ENCODE measurements at places on chromosomes 11 and 22.
A peak's percentile ranks its signal among the peaks of the same experiment; 100 is the strongest.

GRCh38 chr11:46356924-46357482 lies 9.7 kb downstream of the DGKZ start:
- no peak for DNase-seq

DNA sequence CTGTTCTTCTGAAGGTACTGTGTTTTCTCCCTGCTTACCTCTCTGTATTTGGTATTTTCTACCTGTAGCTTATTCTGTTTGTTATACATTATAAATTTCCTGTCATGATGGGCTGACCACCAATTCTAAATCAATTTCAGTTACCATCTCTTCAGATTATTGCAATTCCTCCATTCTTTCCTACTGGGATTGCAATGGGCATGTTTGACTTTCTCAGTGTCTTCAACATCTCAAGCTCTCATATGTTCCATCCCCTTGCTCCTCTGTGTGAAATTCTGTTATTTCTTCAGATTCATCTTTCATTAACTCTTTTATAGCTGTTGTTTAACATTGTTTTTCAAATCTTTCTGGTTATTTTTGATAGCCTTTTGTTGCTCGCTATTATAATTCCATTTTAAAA lies 15.5 kb upstream of the C22orf39 start:
- DNase-seq = no peak

DNA sequence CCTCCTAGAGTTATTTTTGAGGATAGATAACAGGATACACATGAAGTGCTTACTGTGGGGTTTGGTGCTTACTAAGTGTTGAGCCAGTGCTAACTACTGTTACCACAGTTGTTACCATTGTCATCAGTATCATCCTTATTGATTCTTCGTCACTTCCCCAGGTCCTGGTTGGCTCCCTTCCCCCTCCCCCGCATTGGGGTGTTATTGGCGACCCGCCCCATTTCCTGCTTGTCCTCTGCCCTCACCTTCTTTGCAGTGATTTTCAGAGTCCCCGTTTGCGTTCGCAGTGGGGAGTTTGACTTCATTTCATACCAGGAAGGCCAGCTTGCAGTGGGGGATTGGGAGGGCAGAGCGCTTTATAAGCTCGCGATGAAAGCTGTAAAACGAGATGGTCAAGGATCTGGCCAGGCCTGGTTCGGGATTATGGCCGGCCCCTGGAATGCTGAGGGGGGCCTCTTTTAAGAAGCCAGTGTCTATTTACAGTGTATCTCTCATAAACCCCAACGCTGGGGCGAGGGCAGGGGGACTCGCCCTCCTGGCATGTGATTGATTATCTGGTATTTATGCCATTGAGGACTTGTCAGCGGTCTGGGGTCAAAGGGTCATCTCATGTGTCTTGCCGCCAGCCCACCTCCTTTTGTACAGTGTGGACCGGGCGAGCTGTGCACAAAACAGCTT lies 84.6 kb upstream of the NNMT start:
- DNase-seq = no peak

DNA sequence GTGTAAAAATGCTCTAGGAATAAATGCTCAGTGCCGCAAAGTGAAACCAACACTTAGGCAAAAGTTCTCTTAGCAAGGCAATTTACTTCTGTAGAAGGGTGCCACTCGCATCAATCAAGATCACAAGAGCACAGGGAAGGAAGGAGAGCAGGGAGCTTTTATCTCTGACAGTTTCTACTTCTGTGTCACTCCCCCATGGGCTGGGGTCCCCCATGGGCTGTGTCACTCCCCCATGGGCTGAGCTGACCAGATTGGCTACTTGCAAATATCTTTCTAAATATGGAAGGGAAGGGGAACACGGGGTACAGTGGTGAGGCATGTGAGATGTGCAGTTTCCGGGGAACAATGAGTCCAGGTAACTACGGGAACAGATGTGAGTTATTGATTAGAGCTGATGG lies 397 bp downstream of the OR52N2 start:
- no peak for DNase-seq

DNA sequence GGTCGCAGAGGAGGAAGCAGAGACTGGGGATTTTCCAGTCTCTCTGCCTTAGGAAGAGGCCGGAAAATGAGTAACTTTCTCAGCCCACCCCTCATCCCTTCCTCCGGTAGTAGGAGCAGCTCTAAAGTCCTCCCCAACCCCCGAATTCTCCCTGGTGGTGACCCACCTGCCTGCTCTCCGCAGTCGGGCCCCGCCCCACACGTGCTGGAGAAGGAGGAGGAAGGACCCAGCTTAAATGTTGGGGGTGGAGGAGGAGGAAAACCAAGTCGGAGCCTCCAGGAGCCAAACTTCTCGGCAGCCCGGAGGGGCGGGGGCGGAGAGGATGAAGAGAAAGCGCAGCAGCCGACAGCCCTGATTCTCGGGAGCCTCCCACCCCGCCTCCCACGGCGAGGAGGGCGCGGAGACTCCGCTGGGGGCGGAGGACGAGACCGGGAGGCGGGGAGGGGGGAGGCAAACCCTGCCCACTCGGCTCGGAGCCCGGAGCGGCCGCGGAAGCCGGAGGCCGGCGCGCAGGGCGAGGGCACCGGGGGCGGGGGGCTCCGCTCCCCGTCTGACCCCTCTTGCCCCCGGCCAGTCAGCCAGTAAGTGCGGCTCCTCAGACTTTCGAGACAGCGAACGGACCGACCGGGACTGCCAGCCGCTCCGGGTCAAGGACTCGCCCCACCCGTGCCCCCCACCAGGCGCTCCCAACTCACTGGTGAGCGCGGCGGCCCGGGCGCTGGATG lies at the start of gene TPBGL:
Gene TPBGL (plus strand): TSS at position 464 of the 725 bp plus-strand sequence. CDS start 276 bp downstream, outside the sequence.
- peak; percentile 51 for DNase-seq

DNA sequence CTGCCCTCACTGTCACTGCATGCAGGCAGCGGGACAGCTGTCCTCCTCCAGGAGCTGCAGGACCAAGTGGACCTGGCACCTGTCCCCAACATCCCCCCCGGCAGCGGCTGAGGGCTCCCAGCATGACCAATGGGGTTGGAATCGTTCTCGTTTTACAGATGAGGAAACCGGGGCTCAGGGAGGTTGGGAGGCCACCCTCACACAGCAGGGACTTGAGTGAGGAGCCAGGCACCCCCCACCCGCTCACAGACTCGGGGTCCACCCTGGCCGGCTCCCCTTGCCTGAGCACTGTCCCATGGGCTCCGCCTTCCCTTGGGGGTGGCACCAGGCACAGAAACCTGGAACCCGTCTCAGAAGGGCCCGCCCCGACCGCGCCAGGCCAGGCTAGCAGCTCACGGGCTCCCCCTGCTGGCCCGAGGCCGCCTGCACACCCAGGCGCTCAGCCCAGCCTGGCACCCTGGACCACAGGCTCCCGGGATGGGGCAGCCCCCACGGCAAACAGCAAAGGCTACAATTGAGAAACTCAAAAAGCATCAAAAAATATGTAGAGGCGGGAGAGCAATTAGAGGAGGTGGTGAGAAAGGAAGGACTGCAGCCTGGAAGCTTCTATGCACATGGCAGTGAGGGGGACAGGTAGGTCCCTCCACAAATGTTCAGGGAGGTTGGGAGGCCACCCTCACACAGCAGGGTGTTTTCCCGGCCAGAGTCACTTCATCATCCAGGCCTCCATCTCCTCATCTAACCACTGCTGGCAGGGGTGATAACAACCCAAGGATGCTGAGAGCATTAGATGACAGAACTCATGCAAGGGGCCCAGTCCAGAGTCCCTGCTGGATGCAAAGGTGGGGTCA lies 12.8 kb downstream of the MACROD1 start:
- peak; percentile 85 for DNase-seq

GRCh38 chr11:48064306-48064705 lies 83.9 kb downstream of the PTPRJ start:
- DNase-seq = no peak

DNA sequence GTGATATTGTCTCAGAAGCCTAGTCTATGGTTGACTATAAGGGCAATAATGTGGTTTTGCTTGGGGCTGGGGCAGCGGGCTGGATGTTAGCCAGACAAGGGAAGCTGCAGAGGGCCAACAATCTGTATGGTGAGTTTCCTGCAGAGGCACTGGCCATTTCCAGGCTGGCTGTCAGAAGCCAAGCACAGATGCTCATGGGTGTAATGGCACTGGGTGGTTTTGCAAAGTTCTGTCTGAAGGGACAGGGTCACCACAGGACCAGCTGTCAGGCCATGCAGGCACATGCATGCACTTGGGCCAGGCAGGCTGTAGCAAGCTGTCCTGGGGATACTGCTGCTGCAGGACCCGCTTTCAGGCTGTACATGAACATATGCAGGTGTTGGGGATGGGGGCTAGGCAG lies 41.7 kb upstream of the MUC15 start:
- no peak for DNase-seq

DNA sequence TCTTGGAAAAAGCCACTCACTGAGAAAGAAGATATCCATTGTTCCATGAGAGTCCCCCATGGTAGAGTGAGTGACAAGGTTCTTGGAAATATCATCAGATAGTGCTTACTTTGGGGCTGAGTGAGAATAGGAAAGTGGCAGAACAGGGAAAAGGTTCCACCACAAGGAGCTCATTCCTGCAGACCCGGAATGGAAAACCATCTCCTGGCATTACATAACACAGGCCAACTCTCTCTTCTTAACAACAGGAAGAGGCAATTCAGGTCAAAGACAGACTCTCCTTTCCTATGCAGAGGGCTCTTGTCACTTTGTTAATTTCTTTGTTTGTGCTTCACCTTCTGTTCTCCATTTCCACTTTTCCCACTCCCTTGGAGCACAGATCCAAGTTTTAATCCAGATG lies 259.7 kb downstream of the KIRREL3 start:
- no peak for DNase-seq

GRCh38 chr11:122115524-122116379 lies at the start of gene BLID:
Gene BLID, minus strand, starts transcription at chr11:122116215. Its CDS starts 293 bp downstream, at chr11:122115922.
- peak; percentile 61 for DNase-seq

- DNase-seq = no peak
These were observed 22.1 kb downstream of the GGTLC2 start for GRCh38 chr22:22666307-22667091.

DNA sequence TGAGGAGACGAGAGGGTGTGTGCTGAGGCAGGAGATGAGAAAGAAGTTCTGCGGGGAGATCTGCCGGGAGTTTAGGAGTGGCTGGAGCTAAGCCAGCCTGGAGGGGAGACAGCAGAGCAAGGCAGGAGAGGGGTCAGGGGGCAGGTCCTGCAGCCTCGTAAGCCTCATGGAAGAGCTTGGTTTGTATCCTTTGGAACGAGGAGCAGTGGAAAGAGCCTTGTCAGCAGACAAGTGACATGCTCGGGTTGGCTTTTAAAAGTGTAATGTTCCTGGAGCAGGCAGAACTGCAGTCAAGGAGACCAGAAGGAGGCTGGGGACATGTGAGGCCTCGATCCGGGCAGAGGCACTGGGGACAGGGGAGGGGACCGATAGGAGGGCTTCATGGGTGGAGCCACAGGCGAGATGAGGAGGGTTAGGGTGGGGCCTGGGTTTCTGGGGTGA lies 21.4 kb upstream of the TUB start:
- DNase-seq = peak; percentile 35

DNA sequence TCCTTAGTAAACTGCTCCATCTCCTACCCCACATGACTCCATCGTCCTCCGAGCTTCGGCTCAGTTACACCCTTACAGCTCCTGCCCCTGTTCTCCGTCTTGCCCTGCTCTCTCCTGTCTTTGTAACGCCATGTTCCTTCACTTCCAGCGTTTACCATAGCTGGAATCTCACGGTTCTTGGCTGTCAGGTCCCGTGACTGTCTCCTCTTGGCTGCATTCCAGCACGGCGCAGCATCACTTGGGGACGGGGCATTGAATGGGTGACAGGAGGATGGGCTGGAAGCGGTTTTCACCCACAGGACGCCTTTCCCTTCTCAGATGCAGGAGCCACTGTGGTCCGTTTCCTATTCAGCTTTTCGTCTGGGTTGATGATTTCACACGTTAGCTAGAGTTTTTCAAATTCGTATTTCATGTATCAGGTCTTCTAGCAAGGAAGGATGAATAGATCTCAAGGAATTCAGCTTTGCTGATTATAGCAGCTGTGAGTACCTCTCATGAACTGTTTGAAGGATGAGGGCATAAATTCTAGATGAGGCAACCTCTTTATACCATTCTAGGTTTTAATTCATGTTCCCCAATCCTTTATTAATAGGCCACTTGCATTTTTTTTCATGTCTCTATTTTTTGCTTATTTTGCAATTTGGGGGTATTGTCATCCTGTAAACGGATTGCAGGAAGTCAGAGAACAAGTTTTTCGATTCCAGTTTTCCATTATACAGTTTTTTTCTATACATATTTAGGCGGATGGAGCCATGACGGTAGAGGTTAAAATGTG lies 29.1 kb downstream of the ZBED4 start:
- no peak for DNase-seq

- DNase-seq = no peak
These were observed 129.8 kb upstream of the KIRREL3 start for GRCh38 chr11:127130321-127130720.

DNA sequence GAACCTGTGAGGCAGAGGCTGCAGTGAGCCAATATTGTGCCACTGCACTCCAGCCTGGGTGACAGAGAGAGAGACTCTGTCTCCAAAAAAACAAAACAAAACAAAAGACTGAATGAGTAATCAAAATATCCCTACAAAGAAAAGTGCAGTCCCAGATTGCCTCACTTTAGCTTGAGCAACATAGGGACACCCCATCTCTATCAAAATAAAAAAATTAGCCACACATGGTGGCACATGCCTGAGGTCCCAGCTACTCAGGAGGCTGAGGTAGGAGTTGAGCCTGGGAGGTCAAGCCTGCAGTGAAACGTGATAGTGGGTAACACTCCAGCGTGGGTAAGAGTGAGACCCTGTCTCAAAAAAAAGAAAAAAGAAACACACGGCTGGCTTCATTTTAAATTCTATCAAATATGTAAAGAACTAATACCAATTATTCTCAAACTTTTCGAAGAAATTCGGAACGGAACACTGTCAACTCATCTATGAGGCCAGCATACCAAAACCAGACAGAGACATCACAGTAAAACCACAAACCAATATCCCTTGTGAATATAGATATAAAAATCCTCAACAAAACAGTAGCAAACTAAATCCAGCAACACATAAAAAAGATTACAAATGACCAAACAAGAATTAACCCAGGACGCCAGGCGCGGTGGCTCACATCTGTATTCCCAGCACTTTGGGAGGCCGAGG lies 12.9 kb downstream of the CHEK2 start:
- DNase-seq = no peak

GRCh38 chr11:56716379-56716854 lies 17.5 kb downstream of the OR9G1 start:
- no peak for DNase-seq

- no peak for DNase-seq
These were observed 132.7 kb upstream of the DDI1 start for GRCh38 chr11:103903621-103904323.

DNA sequence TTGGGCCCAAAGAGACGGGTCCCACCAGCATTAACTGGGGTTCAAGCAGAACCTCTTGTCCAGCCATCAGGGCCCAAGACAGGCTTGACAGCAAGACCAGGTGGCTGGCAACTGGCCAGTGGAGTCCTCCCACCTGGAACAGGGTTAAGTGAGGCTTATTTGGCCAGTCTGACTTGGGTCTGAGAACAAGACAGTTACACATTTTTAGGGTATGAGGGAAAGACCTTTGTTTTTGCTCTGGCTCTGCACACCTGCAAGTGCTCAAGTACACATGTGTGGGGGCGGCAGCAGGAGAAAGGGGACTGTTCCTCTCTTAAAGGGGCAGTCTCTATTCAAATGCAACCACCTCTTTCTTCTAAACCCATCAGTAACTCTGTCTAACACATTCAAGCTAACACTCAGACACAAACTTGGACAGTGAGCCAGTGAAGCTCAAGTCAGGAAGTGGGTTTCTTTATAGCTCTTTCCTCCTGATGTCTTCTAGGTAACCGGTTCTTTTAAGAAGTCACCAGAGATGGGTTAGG lies 116.2 kb downstream of the ETS1 start:
- DNase-seq = no peak

Measured in left ventricle myocardium superior (tissue), 1 donor.